ENCODE measurements at places on chromosomes 12 and 14. TPM values are rescaled to one million over a fixed set of nuclear protein-coding genes. Genes with fewer than 3 reads are reported as not detected.

DNA sequence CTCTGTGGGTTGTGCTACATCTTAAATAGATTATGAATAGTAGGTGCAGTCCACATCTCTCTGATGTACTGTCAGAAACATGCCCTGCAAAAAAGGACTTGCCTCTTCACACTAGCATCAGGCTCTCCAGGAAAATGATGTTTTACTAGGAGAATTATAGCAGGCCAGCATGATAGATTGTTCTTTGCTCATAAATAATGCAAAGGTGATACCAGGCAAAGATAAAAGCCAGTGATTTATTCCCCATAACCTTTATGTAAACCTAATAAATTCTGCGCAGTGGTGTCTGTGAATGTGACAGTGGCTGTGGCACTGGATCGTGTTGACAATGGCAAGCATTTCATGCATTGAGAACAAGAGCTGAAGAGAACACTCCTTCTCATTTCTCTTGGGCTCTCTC, 646.5 kb upstream of the SEL1L start:
- no peaks in the 10 kb centered on the region for H3K4me1 ChIP-seq
- no peak overlapping the region for H3K4me3 ChIP-seq
- no peak overlapping the region for H3K27ac ChIP-seq
- no peaks in the 10 kb centered on the region for H3K27me3 ChIP-seq
- DNase-seq, result no peak

- H3K27ac ChIP-seq, result no peak overlapping the region
- H3K4me3 ChIP-seq, result no peak overlapping the region
- no peaks in the 10 kb centered on the region for H3K36me3 ChIP-seq
- no peaks in the 10 kb centered on the region for H3K27me3 ChIP-seq
These were observed 478.9 kb downstream of the BCAT1 start for GRCh38 chr12:24470050-24470449.

DNA sequence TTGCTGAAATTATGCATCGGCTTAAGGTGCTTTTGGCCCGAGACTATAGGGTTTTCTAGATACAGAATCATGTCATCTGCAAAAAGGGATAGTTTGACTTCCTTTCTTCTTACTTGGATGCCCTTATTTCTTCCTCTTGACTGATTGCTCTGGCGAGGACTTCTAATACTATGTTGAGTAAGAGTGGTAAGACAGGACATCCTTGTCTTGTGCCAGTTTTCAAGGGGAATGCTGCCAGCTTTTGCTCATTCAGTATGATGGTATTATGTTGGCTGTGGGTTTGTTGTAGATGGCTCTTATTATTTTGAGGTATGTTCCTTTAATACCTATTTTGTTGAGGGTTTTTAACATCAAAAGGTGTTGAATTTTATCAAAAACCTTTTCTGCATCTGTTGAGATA, 8.3 kb downstream of the BMAL2 start:
- H3K4me3 ChIP-seq, result no peak overlapping the region
- no peak overlapping the region for H3K27ac ChIP-seq
- DNase-seq, result no peak
- H3K4me1 ChIP-seq, result no peaks in the 10 kb centered on the region
- H3K36me3 ChIP-seq, result no peaks in the 10 kb centered on the region

KRT7 gene
- total RNA-seq, result 2.1 TPM

DNA sequence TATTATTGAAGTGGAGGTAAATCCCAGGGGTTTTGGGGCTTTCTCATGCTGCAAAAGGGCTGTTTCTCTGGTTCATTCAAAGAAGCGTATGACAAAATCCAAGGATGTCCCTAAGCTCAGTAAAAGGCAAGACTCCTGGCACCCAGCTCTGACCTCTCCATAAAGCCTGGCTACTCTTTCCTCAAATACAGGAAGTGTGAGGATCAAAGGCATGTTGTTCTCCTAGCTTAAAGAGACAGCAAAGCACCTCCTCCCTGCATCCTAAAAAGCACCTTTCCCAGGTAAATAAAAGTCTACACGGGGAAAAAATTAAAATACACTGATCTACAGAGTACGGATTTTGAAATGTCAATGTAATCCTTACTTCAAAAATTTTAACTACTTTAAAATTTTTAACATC, 118.6 kb downstream of the LMNTD1 start:
- no peak for DNase-seq
- no peaks in the 10 kb centered on the region for H3K4me1 ChIP-seq
- no peaks in the 10 kb centered on the region for H3K36me3 ChIP-seq
- no peak overlapping the region for H3K4me3 ChIP-seq
- no peaks in the 10 kb centered on the region for H3K27me3 ChIP-seq
- H3K27ac ChIP-seq, result no peak overlapping the region

- no peak overlapping the region for H3K4me3 ChIP-seq
- H3K27ac ChIP-seq, result no peak overlapping the region
- no peaks in the 10 kb centered on the region for H3K27me3 ChIP-seq
- DNase-seq, result no peak
- H3K4me1 ChIP-seq, result no peaks in the 10 kb centered on the region
These were observed 96.6 kb downstream of the SCN8A start for GRCh38 chr12:51687614-51688013.

GRCh38 chr14:89444044-89444443, 27.0 kb upstream of the FOXN3 start:
- no peak overlapping the region for H3K4me3 ChIP-seq
- no peak overlapping the region for H3K27ac ChIP-seq
- H3K4me1 ChIP-seq, result no peaks in the 10 kb centered on the region
- H3K27me3 ChIP-seq, result no peaks in the 10 kb centered on the region
- H3K36me3 ChIP-seq, result no peaks in the 10 kb centered on the region

DNA sequence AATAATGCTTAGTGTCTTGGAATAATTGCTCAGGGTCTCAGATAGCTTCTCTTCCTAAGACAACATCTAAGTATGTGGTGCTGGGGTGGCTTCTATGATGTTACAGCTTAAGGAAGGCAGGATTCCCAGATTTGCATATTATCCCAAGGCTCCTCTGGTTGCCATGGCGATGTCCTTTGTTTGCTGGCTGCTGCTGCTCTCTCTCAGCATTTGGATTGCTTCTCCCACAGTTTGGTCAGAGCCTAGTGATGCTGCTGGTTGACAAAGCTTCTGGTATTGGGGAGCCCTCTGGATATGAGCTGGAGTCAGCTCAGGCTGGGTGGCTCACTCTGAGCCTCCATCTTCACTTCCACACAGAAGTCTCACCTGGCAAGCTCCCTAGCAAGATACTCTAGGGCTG, 56.4 kb upstream of the FBXO33 start:
- no peaks in the 10 kb centered on the region for H3K4me1 ChIP-seq
- H3K27ac ChIP-seq, result no peak overlapping the region
- no peak overlapping the region for H3K4me3 ChIP-seq

CDCA3 gene
- 0.76 TPM for total RNA-seq

RND1 gene
- total RNA-seq, result 0.88 TPM

- no peaks in the 10 kb centered on the region for H3K27me3 ChIP-seq
- H3K27ac ChIP-seq, result no peak overlapping the region
- no peak for DNase-seq
- no peaks in the 10 kb centered on the region for H3K4me1 ChIP-seq
These were observed 42.2 kb upstream of the SLC38A2 start for GRCh38 chr12:46414591-46415268.

THTPA gene
- 16.8 TPM for total RNA-seq
